ENCODE measurements at places on chromosomes 16 and 17.

GRCh38 chr16:56547120-56547948, 17.5 kb upstream of the MT4 start:
- peak; percentile 73 for DNase-seq

- no peak for DNase-seq
These were observed 43.9 kb downstream of the CCT6B start for GRCh38 chr17:34917381-34917780.

DNA sequence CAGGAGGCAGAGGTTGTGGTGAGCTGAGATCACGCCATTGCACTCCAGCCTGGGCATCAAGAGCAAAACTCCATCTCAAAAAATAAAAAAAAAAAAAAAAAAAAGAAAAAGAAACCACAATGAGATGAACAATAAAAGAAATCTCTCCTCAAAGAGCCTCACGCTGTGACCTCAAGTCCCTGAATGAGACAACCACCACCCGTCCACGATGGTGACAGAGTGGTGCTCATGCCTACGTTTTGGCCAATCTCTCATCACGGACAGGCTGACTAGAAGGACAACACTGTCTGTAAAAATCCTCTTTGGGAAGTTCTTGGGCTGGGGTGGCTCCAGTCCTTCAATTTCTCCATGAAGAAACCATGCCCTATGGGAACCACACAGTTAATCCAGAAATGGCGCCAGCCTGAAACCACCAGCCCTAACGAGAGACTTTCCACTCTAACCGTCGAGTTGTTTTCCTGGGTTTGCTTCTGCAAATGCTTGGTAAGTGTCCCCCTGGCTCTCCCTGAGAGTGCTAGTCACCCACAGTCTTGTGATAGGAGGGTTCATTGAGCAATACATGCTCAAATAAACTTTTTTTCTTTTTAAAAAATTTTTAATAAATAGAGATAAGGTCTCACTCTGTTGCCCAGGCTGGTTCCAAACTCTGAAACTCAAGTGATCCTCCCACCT, 15.0 kb upstream of the PRSS27 start:
- no peak for DNase-seq

- DNase-seq, result no peak
These were observed 2.7 kb upstream of the MAP2K6 start for GRCh38 chr17:69411766-69412165.

- DNase-seq, result no peak
These were observed 57.9 kb downstream of the MYO1D start for GRCh38 chr17:32819035-32819434.

GRCh38 chr16:89037261-89038152, 56.1 kb upstream of the ACSF3 start:
- DNase-seq, result peak; percentile 71

- peak; percentile 81 for DNase-seq
These were observed 122.7 kb upstream of the ZFHX3 start for GRCh38 chr16:73170612-73171038.

GRCh38 chr17:49820773-49821172, 27.1 kb downstream of the TAC4 start:
- no peak for DNase-seq

All from ELF-1 (cell line).